ENCODE measurements at places on chromosomes 7 and 10.
A peak's percentile ranks its signal among the peaks of the same experiment; 100 is the strongest.

GRCh38 chr10:17073725-17074540 is 55.7 kb downstream of the CUBN start:
- DNase-seq, result no peak

DNA sequence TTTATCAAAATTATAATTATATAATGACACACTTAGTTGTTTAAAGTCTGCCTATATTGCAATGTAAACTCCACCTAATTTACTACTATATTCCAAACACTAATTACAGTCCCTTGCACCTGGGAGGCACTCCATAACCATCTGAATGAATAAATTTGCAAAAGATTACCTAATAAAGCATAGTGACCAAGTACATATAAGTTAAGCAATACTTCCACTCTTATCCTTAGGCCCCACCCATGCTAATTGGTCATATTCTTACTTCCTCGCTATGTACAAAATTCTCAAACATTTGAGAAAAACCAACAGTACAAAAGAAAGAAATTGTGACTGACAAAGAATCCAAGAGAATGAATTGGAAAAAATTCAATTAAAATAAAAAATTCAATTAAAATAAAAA is 65.3 kb downstream of the ZFAND4 start:
- DNase-seq, result no peak

DNA sequence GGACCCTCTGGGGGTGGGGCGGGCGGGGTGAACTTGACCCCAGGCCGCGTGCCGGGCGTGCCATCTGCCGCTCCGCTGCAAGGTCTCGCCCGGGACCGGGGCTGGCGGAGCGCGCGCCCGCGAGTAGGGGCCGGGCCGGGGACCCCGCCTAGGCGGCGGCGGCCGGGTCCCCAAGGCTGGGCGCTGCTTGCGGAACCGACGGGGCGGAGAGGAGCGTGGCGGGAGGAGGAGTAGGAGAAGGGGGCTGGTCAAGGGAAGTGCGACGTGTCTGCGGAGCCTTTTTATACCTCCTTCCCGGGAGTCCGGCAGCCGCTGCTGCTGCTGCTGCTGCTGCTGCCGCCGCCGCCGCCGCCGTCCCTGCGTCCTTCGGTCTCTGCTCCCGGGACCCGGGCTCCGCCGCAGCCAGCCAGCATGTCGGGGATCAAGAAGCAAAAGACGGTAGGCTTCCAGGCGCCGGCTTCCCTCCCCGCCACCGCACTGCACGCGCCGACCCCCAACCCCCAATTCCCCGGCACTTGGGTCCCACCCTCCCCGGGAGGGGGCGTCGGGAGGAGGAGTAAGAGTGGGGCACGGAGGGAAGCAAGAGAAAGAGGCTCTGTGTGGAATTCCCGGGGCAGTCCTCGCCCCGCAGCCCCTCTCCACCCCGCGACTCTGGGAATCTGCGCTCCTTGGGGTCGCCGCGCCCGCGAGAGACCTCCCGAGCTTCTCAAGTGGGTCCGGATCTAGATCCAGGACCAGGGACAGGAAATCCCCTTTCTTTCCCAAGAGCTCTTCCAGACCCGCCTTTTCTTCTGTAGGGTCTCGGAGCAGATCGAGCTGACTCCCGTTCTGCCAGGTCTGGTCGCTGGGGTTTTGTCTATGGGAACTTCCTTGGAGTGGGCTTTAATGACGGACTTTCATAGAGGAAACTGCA is at the start of gene PAPSS2:
Gene PAPSS2, plus strand, starts transcription at position 308 of the 913 bp plus-strand sequence. Its CDS starts 104 bp downstream, at position 412.
- DNase-seq, result peak; percentile 12

GRCh38 chr7:55310287-55311025 is 54.7 kb upstream of the LANCL2 start:
- no peak for DNase-seq

DNA sequence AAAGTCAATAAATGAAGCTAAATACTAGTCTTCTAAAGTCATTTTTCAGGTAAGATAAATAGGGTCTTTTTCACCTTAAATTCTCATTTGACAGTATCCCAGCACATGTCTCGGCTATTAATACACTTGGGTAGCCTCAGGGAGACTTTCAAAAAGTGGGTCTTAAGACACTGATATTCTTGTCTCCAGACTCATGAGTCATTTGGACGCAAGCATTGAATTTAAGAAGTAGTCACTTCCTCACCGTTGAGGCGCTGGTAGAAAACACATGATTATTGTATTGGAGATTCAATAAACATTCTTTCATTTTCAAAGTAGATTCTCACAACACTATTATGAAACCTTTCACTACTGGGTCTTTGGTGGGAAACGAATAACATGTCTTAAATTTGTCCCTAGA is 108.9 kb upstream of the SP8 start:
- no peak for DNase-seq

GRCh38 chr10:88820748-88821401 is 18.3 kb downstream of the LIPM start:
- DNase-seq, result no peak

DNA sequence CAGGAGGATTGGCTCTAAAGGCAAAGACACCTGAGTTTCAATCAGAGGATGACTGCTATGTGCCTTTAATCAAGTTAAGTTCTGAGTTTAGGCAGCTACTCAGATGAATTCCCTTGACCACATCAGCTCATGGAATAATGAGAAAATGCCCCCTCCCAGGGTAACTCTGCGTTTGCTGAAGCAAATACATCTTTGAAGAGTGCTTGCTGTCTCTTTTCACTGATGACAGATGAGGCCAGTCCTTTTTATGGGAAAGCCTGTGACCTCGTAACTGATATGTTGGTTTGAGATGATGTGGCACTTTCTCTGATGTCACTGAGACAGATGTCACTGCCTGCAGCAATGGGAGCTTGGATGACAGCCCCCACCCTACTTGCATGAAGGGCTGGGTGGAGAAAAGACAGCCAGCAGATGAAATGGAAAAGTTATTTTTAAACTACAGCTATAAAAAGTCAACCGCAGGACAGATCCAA is 43.7 kb upstream of the DGKI start:
- DNase-seq, result no peak

DNA sequence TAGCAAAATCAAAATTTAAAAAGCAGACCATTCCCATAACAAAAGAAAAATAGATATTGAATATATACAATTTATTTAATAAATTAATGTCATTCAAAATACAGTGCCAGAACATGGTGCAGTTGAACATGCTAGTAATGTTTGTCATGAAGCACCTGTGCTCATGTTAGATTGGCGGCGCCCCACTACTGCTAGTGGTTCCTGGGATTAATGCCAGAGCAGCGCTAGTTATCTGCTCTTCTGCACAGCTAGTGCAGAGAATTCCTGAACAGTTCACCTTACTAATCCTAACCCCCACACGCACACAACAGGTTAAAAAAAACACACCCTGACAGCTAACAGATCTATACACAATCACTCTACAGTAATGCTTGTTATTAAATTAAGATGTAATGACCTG is 23.4 kb downstream of the KBTBD2 start:
- no peak for DNase-seq

DNA sequence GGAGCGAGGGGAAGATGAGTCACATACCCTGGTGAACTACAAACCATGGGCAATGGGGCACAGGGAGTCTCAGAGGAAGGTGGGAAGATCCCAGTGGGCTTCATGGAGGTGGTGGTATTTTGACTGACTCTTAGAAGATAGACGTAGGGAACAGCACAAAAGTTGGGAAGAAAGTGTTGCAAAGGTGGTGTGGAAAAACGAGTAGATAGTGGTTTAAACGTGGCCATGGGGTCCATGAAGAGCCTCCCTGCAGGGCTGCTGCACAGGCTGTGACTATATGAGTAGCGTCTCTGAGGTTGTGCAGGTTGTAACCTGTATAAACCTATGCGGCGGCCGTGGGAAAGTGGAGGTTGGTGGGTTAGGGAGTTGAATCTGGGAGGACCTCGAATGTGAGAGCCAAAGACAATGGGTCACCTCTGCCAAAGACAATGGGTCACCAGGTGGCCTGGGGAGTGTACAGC is 13.8 kb downstream of the LZTS2 start:
- no peak for DNase-seq

DNA sequence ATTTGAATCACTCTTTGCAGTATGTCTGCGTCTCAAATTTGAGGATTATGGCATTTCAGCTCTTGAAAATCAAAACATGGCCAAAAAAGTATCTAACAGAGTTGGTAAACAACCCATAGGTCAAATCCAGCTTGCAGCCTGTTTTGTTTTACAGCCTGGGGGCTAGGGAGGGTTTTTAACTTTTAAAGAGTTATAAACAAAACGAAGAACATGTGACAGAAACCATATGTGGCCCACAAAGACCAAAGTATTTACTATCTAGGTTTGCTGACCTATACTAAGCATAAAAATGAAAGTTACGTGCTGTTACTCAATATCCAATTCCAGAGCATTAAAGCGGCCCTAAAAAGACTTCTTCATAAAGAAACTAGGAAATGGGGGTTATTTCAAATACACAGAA is 55.5 kb upstream of the STARD3NL start:
- DNase-seq, result no peak

- DNase-seq, result no peak
These were observed 45.6 kb upstream of the PIP4K2A start for GRCh38 chr10:22760025-22760424.

DNA sequence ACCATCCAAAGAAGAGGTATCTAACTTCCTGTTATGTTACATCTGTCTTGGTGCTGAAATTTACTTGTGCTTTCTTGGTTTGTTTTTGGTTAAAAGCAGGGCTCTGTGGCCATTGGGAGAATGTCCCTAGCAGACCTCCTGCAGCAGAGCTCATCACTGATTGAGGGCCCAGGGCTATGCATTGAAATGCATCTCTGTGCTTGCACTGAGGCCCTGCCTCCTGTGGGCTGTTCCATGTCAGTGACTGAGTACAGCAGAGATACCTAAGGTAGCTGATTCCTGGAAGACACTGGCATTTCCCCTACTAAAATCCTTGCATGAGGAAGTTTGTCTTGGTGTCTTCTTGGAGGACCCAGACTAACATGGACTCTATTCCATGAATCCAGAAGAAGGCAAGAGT is 213.9 kb downstream of the FRMD4A start:
- no peak for DNase-seq

- DNase-seq, result no peak
These were observed 401.5 kb downstream of the REEP3 start for GRCh38 chr10:63922468-63923284.

DNA sequence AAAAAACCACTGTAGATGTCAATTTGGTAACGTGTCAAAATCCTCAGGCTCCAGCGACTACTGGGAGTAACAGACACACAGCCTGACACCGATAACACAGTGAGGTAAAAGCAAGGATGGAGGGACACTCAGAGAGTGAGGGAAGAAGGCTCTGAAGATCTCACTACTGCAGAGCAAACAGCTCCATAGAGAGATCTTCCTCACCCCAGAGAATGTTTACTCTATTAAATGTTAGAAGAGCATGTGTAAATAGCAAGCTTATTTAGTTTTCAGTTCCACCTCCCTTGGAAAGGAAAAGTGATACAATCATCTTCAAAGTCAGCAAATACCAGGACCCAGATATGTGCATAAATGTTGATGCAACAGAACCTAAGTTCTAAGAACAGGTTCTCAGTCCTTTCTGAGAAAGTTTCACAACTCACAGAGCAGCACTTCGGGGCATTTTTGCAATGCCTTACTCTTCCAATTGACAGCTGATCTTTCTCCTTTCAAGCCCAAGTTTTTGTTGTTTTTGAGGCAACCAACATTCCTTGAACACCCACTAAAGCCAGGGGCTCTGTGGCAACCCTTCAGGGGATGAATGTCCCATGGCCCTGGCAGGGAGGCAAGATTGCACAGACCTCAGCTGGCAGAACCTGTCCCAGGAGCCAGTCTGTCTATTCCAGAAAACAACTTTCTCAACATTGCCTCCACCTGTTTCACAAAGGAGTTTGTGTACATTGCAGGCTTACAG is 177.4 kb downstream of the SFMBT2 start:
- no peak for DNase-seq

DNA sequence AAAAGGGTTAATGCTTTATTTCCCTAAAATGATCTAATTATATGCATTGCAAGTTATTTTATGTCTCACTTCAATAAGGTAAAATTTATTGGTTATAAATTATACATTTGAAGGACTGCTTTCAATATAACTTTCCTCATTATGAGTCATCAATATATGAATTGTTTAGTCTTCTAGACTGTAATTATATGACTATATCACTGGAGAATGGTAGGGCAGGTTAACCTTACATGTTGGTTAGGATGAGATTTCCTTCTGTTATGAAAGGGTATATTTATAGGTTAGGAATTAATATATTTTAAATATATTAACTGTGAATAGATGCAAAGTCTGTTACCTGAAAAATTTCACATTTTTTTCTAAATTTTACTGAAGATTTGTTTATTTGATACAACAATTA is 406.4 kb upstream of the ETV1 start:
- DNase-seq, result no peak

DNA sequence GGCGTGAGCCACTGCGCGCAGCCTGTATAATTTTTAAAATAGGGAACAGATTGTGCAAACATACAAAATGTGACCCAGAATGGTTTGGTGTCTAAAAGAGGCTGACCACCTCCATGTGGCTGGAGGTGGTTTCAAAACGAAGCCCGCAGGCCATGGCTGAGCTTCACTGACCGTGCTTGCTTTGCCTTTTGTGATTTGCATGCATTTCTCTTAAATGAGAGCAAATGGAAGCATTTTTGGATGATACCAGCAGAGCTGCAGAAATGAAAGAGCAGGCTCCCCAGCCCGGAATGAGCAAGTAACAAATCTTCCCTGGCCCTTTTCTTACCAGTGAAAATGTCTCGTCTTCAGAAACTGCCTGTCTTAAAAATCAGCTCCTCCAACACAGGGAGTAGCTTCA is 239.9 kb downstream of the CAMK1D start:
- no peak for DNase-seq

DNA sequence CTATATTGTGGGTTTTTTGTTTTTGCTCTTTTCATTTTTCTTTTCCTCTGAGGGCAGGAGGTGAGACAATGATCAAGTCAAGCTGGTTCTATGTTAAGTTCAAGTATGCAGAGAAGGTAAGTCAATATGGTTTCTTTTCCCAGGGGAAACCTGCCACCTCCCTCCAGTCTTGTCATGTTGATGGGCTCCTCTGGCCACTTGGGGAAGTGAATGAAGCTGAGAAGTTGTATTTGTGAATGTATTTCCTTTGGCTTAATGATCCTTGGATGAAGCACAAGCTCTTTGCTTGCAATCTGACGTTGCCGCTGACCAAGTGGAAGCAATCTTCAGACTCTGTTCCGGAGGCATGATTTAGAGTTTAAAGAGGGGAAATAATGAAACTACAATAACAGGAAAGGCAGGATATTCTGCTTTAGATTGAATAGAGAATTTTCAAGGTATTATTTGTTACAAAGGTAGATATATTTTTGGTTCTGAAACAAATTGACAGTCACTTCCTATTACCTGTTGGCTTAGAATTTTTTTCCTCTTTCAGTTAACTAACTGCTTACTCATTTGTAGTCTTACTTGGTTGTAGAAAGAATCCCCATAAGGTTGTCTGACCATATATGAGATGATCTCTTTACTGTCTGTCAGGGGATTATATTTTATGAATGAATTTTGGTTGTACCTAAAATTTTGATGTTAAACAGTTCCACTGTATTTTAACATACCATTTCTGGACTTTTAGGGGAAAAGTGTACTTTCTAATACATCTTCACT is 369.6 kb downstream of the AUTS2 start:
- DNase-seq, result no peak
